Right ventricle myocardium superior (tissue), 1 donor: ENCODE measurements at places on chromosomes 11 and 22. TPM values are rescaled to one million over a fixed set of nuclear protein-coding genes. Genes with fewer than 3 reads are reported as not detected.

DNA sequence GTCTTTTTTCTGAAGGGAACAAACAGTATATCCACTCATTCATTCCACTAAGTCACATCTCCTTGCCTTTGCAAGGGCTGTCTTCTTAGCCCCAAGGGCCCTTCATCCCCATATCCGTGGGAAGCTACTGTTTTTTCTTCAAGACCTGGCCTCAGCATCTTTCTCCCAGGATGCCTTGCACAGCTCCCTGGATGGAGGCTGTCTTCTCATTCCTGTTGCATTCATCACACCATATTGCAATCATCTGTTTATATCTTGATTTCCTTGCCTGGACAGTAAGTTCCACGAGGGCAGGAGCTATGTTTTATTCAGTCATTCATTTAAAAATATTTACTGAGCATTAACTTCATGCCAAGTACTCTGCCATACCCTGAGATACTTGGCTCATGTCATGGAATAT lies 29.3 kb upstream of the NECTIN1 start:
- no peak for DNase-seq

- DNase-seq, result no peak
These were observed 63.4 kb downstream of the ST3GAL4 start for GRCh38 chr11:126418887-126419286.

- DNase-seq, result peak; percentile 22
These were observed 75.8 kb downstream of the ARHGAP8 start for GRCh38 chr22:44828193-44828592.

- DNase-seq, result peak; percentile 83
These were observed 78.0 kb upstream of the PPARA start for GRCh38 chr22:46072110-46072881.

DNA sequence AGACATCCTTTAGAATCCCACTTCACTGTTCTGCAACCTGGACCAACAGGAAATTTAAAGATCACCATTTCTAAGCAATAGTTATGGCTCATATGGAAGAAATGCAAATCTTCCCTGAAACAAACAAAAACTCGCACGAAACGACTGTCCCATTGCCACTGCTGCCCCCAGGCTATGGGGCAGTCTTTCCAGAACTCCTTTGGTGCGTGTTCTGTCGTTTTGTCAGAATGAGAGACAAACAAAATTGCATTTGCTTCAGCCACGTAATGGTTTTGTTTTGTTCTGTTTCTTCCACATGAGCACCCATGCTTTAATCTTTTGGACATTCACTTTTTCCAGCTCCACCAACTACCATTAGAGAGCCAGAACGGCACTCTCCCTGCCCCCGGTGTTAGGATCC lies 10.8 kb upstream of the FBLN1 start:
- DNase-seq, result no peak

Gene RASL10A
- total RNA-seq, result 1.3 TPM
